Hippocampal formation (tissue), 2 donors: ENCODE measurements at places on chromosomes 11 and 22.

GRCh38 chr11:134479206-134480135, 67.4 kb upstream of the B3GAT1 start:
- DNase-seq: no peak

DNA sequence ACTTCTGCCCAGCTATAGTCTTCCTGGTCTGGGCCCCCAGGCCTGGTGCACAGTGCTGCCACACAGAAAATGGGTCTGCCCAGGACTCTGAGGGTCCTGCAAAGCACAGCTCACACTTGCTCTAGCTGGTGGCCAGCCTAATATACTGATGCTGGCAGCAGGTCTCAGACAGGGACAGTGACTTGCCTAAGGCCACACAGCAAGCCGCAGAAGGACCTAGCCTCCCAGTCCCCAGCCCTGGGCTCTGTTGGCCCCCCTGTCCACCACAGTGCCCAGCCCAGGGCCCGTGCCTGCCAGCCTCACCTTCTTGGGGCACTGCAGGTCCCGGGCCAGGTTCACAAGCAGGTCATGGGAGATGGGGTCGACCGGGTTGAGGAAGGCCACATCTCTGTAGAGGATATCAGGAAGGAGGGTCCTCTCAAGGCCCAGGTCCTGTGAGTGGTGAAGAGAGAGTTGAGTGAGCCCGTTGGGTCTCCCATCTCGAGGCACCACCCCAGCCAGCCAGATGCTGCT, 3.3 kb downstream of the LRRC75B start:
- DNase-seq: no peak

GRCh38 chr22:19064354-19065054, 57.7 kb downstream of the DGCR2 start:
- no peak for DNase-seq

DNA sequence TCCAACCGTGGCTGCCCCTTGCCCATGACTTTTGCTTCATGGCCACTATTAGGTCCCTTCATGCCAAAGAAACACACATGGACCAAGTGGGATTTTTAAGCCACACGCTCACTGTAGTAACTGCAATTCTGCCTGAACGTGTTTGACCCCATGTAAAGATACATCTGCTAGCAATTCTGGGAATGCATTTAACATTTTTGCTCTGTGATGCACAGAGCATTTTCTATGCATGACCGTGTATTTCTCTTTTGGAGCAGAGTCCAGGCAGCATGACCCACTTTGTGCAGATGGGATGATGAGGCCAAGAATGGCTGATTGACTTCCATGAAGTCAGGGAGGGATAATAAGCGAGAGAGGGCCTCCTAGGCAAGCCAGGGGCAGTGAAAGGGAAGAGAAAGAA, 108.5 kb downstream of the TP53I11 start:
- no peak for DNase-seq

DNA sequence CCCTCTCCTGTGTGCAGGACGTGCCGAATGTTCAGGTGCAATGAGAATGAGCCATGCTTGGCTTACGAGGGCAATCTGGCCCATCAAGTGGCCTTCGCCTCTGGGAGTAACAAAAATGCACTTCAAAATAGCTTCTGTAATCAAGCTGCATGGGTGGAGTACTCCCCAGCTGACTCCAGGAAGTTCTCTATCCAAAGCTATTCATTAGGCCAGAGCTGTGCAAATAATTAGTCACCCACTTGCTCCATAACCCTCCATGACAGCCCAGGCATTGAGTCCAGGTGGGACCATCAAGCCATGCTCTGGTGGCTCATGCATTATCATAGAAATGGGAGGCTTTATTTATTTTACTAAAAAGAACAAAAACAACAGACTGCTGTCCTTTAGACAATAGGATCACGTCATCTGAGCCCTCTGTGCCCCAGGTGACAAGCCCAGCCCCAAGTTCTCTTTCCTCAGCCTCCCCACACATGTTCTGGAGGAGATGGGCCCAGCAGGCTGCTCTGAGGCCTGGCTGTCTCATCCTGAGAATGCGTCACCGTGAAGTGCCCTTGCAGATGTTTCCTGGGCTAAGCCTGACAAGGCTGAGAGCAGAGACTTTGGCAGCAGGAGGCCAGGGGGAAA, 244.7 kb downstream of the ETS1 start:
- no peak for DNase-seq

DNA sequence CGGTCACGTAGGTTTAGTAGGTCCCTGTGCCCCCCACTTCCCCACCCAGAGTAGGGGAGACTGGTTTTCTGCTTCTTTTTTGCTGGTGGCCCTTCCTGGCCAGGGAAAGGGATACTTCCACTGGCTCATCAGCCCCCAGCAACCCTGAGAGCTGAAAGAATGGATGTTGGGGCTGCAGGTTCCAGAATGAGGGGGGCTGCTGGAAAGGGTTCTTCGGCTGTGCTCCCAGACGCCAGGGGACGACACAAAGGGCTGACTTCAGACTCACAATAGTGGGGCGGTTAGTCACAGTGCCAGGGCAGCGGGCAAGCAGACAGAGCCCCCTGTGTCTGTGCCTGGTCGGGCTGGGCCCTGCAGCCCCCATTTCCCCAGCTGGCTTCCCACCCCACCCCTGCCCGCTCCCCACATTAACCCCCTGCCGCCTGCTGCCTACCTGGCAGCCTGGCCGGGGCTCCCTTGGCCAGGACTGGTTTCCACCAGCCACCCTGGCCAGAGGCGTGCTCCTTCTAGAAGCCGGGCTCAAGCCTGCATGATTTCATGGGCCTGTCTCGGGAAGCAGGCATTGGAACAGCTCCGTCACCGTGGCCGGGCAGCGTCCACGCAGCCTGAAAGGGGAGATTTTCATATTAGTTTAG, 79.1 kb upstream of the WNT7B start:
- DNase-seq: peak; percentile 93

- no peak for DNase-seq
Measured at GRCh38 chr22:33352768-33353167, 294.6 kb upstream of the SYN3 start.

DNA sequence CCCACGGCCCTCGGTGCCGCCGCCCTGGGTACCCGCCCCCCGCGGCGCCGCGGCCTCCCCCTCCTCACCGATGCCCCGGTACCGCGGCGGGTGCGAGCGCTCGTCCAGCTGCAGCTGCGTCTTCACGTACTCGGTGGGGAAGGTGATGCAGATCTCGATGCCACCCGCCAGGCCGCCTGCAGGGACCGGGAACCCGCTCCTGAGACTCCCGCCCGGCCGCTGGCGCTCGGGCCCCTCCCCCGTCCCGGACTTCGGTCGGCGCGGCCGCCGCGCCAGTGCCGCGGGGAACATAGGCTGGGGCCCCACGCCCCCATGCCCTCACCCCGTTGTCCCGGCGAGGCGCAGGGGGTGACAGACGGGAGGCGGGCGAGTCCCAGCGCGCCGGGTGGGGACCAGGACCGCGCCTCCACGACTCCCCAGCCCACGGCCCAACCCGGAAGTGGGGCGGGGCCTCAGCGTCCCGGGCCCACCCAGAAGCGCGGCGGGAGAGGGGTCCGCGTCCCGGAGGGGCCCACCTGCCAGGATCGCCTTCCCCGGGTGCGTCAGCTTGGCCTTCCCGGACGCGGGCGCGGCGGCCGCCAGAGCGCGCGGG, 375 bp downstream of the SLC25A1 start:
- no peak for DNase-seq

DNA sequence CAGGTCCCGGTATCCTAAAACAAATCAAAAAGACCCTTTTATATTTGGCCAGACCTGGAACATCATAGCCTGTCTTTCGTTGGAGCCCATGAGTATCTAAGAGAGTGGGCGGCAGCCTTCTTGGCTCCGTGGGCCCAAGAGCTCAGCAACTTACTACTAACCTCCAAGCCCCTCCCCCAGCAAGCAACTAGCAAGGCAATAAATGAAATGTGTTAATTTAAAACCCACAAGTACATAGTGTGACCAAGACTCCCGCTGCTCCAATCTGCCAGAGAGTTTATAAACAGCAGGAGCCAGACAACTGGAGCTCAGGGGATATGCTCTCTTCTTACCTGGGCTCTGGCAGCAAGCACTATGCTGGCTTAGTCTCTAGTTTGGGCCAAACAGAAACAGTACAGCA, 40.8 kb upstream of the CYP2D6 start:
- DNase-seq: no peak

GRCh38 chr11:93054881-93055280, 85.4 kb downstream of the MTNR1B start:
- no peak for DNase-seq

DNA sequence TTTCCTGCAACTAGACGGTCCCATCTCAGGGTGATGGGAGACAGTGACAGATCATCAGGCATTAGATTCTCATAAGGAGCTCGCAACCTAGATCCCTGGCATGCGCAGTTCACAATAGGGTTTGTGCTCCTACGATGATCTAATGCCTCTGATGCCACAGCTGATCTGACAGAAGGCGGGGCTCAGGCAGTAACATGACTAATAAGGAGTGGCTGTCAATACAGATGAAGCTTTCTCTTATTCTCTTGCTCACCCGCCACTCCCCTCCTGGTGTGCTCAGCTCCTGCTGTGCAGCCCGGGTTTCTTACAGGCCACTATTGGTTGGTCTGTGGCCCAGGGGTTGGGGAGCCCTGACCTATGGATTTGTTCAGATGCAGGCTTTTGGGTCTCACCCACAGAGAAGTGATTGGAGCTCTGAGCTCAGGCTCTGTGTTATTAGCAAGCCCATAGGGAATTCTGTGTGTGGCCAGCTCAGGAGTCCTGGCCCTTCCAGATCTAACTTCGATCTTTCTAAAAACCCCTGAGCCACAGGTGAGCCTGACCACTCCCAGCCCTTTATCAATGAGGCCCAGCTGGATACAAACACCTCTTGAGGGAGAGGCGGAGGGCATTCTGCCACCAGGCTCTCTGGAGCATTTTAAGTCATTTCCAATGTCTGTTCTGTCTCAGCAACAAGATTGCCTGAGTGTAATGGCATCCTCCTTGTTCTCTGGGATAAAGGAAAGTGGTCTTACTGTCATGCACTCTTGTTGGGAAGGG, 351.8 kb downstream of the BUD13 start:
- DNase-seq: no peak

DNA sequence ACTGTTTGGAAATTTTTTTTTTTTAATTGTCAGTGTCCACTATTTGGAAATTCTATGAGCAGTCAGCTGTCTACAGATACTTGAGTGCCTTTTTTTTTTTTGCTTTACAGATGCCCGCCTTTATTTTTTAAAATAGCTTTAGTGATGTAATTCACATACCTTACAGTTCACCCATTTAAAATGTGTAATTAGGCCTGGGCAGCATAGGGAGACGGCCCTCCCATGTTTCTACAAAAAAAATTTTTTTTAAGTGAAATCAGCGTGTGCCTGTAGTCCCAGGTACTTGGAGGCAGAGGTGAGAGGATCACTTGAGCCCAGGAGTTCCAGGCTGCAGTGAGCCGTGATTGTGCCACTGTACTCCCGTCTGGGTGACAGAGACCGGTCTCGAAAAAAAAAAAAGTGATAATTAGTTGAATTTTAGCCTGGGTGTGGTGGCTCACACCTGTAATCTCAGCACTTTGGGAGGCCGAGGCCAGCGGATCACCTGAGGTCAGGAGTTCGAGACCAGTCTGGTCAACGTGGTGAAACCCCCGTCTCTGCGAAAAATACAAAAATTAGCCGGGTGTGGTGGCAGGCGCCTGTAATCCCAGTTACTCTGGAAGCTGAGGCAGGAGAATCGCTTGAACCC, 1.5 kb downstream of the ZNF143 start:
- no peak for DNase-seq

DNA sequence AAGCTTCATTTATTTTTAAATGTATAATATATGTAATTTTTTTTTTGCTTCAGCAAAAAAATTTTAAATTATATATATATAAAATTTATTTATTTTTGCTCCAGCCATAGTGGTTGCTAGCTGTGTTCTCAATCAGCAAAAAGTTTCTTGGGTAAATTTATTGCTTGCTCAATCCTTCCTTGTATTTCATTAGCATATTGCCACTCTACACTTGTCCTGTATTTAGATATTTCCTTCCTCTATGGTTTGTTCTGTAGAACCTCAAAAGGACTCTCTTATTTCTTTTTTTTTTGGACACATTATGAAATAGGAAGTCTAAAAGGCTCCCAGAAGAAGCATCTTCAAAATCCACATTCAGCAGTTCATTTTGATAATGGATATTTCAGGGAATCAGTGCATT, 2.3 kb downstream of the PTPRJ start:
- DNase-seq: no peak

GRCh38 chr11:8038393-8038792, 42.6 kb upstream of the TUB start:
- DNase-seq: no peak

GRCh38 chr11:116219171-116219635, 553.6 kb downstream of the BUD13 start:
- peak; percentile 11 for DNase-seq

DNA sequence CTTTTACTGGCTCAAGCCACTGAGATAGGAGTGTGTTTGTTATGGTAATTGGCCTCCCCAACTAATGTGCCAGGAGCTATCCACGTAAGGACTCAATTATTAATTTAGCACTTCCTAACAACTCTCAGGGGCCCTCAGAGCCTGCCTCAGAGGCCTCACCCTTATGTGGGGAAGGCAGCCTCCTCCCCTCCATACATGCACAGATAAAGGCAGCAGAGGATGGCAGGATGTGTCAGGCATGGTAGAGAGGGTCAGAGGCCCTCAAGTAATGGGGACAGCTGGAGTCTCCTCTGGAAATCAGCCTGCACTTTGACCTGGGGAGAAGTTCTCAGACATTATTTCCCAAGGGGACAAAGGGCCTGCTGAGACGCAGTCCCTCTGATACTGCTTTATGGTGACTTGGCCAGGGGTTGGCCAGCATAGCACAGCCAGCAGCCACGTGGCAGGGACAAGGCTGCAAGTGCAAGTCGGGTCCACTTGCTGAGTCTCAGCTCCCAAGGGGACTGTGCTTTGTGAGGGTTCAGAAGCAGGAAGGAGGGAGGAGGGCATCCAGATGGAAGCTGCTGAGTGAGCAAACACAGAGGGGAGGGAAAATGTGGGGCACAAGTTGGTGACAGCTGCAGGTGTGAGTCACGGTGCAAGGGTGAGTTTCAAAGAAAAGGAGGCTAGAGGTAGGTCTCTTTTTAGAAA, 17.0 kb downstream of the MOGAT2 start:
- DNase-seq: no peak

DNA sequence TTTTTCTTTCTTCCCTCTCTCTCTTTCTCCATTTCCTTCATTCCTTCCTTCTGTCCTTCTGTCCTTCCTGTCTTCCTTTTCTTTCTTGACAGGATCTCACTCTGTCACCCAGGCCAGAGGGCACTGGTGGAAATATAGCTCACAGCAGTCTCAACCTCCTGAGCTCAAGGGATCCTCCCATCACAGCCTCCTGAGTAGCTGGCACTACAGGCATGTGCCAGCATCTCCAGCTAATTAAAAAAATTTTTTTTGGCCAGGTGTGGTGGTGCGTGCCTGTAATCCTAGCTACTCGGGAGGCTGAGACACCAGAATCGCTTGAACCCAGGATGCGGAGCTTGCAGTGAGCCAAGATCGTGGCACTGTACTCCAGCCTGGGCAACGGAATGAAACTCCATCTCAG, 4.8 kb upstream of the DUSP8 start:
- no peak for DNase-seq

- no peak for DNase-seq
Measured at GRCh38 chr22:44585559-44586350, 87.7 kb upstream of the RTL6 start.

DNA sequence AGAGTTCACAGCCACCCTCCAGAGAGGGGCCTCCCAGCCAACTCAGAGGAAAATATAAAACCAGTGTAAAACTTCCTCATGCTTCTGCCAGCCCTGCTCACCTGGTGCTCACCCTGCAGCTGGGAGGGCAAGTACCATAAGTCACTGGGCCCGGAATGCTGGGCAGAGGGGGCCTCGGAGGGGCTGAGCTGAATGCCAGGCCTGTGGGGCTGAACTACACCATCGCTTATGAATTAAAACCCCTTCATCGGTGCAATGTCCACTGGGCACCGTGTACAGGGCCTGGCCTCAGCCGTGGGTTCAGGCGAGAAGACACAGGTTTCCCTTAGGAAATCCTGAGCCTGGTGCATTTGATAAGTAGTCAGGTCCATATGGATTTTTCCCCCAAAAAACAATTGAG, 828.6 kb downstream of the TBC1D22A start:
- DNase-seq: no peak
